Dermis blood vessel endothelial cell (primary cell): ENCODE measurements at places on chromosomes 7 and 10. TPM values are rescaled to one million over a fixed set of nuclear protein-coding genes. Genes with fewer than 3 reads are reported as not detected.

Gene UPK3B
- total RNA-seq, result under 0.01 TPM in 1 of 2 replicates, not detected in the other

Gene CPA5
- not detected in 2 replicates for total RNA-seq

Gene FKBP6
- not detected in 2 replicates for total RNA-seq

GRCh38 chr7:155291045-155291530 is 6.6 kb upstream of the INSIG1 start:
- DNase-seq, result peak; percentile 22

DNA sequence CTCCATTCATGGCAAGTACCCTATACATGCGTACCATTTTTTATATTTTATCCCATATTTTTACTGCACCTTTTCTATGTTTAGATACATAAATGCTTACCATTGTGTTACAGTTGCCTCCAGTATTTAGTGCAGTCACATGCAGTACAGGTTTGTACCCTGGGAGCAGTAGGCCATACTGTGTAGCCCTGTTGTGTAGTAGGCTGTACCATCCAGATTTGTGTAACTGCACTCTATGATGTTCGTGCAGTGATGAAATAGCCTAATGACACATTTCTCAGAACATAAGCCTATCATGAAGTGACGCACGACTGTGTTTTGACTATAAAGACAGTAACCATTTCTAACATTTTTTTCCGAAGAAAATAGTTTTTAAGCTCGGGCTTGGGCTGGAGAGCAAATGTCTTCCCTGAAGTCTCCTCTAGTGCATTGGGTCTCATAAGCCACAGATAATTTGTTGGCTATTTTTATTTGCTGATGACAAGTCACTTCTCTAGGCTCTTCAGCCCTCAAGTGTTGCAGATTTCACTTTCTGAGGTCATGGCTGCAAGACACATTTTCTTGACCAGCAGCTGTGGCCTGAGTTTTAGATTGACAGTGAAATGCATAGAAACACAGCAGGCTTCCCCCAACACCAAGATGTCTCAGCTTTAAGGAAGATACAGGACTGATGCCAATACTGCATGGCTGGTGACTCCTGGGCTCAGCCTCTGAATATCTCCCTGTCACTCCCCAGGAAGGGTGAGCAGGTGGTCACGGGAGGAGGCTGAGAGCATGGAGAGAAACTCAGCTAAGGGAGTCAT is 26.9 kb downstream of the EPDR1 start:
- DNase-seq, result no peak

DNA sequence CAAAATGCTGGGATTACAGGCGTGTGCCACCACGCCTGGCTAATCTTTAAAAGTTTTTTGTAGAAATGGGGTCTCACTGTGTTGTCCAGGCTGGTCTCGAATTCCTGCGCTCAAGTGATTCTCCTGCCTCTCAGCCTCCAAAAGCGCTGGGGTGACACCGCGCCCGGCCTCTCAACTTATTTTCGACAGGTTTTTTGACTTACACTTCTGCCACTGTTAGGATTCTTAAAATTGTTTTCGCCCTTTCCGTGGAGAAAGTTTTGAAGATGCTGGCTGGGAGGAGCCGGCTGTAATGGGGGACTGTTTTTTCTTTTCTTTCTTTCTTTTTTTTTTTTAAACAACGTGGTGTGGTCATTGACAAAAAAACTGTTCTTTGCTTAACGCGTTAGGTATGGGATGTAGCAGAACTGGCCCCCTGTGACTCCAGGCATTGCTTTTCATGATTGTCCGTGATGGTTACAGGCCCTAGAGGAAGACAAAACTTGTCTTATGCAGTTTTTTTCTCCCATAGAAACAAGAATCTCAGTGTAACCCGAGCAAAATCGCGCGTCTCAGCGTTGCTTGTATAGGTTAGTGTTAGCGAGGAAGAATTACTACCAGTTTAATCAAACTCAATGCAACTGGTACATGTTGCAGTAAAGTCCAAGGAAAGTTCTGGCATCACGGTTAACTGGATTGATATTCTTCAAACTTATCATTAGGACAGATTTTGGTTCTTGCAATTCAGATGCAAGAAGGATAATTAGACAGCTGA is 72.2 kb downstream of the DAGLB start:
- peak; percentile 47 for DNase-seq

DNA sequence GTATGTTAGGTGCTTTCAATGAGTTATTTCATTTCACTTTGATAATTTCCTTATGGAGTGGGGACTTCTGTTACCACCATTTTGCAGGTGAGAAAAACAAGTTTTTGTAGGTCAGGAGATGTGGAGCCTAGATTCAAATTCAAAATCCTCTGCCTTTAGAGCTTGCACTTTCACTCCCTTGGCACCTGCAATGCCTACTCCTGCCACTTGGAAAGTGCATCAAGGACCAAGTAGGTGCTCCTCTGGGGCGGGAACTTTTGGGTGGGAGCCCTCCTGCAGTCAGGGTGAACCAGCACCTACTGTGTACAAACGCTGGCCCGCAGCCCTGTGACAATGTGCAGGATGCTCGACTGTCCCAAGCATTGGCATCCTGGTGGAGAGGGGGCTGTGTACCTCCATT is 199.0 kb downstream of the EMX2 start:
- no peak for DNase-seq

- DNase-seq, result no peak
Observed at GRCh38 chr7:94333810-94334209, 60.9 kb upstream of the COL1A2 start.

DNA sequence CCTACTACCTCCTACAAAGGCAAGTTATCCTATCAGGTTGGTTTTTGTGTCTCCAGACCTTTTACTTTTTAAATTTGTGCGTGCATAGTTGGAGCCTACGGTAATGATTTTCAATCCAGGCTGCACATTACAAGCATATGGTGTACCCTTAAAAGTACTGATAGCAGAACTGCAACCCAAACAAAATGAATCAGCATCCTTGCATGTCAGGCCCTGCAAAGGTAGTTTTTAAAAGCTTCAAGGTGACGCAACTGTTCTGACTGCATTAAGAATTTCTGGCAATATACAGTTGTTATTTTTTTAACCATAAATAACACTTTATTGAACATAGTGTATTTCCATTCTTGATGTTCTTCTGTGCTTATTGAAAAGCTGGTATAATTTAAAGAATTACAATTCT is 28.9 kb downstream of the GNAT3 start:
- DNase-seq, result no peak

- DNase-seq, result no peak
Observed at GRCh38 chr7:51118628-51119027, 198.0 kb downstream of the COBL start.

- no peak for DNase-seq
Observed at GRCh38 chr7:55028011-55028410, 9.2 kb downstream of the EGFR start.
